ENCODE measurements at places on chromosomes 7 and 10.

DNA sequence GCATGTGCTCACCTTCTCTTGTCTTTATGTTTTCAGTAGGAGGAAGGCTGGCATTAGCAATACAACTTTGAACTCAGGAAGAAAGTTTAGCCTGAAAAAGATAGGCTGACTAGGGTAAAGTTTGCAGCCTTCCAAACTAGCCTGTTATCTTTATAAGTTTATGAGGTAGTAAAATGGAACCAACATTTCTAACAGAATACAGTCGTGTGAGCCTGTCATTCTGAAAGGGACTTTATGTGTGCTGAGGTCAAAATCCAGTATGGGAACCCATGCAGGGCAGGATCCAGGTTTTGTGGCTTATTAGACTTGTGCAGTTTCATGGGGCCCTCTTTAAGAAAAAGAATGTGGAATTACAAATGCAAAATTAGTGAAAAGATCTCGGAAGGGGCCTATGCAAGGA, 201.0 kb upstream of the PRPS1L1 start:
- no peak for DNase-seq

DNA sequence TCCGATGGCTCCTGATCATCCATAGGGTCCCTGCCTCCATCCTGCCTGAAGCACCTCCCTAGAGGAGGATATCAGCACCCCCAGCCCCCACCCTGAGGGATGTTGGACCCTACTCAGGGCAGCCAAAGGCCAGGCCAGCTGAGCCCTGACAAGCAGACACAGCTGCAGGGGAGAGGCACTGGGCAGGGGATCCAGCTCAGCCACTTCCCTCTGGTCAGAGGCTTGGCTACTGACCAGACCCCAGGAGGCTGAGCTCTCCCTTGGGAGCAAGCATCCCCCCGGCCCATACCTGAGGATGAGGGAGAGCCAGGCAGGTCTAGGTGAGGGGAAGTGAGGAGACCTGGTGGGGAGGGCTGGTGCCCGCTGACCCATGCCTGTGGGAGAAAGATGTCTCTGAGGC, 6.6 kb downstream of the LDB3 start:
- no peak for DNase-seq

DNA sequence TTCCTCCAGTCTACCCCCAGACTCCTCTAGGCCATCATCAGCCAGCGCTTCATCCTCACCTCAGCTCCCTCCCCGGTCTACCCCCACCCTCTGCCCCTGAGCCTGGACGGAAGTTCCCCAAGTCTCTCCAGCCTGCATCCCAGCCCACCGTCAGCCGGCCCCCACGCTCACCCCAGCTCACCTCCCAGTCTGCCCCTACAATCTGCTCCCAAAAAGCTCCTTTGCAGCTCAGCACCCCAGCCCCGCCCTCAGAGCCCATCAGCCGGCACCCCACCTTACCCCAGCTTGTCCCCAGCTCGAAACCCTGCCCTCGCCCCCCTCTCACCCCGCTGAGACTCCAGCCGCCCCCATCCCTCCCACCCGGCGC, 322 bp upstream of the RAMP3 start:
- DNase-seq = no peak

DNA sequence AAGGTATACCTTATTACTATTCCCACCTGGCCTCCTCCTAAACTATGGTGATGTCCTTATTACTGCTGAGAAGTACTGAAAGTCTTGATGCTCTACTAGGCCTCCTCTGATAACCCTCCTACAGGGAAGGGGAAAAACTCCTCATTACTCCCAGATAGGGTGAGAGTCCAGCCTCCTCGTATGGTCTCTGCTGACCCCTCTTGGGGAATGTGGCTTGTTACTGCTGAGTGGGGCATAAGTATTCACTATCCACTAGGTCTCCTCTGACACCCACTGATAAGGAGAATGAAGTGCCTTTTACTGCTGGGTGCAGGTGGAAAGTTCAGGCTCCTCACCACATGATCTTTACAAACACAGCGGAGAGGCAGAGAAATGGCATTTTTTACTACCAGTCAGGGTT, 222.9 kb downstream of the CHRM2 start:
- DNase-seq = no peak

- peak; percentile 54 for DNase-seq
These were observed 374.8 kb upstream of the KIAA1217 start for GRCh38 chr10:23834091-23834490.

DNA sequence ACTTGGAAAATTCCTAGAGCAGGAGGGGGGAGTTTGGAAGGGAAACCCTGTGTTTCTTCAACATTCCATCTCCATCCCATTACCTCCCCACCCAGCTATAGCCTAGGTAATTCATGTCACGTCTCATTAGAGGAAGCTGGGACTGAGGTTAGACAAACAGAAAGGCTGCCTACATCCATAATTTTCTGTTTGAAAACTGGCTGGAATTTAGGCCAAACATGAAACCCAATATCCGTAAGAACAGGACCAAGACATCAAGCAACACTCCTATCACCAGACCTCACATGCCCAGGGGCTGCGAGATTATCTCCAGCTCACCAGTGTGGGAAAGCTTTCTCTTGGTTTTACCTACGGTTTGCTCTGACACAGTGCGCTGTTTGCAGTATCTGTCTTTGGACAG, 316.3 kb downstream of the FRMD4A start:
- DNase-seq = no peak

- DNase-seq = no peak
These were observed 119.5 kb downstream of the BAMBI start for GRCh38 chr10:28796606-28797512.

Measured in bronchial epithelial cell (primary cell).